Activated CD8-positive, alpha-beta memory T cell treated with anti-CD3 and anti-CD28 coated beads for 1 hour (primary cell): ENCODE measurements at places on chromosomes 5 and 9.

GRCh38 chr5:167797933-167798332 is 493.5 kb upstream of the WWC1 start:
- no peak for DNase-seq

DNA sequence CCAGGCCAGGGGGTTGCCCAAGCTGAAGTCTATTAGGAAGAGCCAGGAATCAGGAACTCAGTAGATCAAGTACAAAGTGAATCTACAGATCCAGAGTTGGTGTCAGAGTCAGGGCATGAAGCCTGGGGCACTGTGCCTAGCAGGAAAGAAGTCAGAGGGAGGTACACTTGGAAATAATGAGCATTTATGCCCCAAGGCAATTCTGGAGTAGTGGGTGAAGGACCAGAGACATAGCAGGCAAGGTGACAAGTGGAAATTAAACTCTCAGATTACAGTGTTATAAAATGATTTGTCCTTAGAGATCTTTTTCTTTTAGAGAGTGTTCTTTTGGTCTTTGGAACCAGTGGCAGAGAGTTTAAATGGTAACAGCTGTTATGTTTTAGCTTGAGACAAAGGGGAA is 138.0 kb downstream of the ADAMTSL1 start:
- no peak for DNase-seq

DNA sequence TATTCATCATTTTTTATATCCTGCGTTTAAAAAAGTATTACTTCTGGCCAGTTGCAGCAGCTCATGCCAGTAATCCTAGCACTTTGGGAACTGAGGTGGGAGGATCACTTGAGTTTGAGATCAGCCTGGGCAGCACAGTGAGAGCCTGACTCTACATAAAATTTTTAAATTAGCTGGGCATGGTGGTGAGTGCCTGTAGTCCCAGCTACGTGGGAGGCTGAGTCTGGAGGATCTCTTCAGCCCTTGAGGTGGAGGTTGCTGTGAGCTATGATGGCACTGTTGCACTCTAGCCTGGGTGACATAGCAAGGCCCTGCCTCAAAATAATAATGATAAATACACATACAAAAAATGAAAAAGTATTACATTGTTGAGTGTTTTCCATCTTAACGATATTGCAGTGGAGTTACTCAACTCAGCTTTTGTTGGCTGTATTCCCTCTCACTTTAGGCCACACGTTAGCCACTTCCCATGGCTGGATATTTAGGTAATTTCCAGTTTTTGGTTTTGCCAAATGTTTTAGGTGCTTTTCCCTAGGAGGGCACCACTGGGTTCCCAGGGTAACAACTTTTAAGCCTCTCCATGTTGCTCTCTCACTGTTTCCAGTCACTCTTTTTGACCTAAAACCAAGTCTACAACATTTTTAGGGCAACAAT is 20.6 kb downstream of the SHB start:
- no peak for DNase-seq

- no peak for DNase-seq
Observed at GRCh38 chr9:106403081-106403480, 459.9 kb upstream of the ZNF462 start.

- no peak for DNase-seq
Observed at GRCh38 chr5:154794525-154795234, 39.5 kb downstream of the LARP1 start.

DNA sequence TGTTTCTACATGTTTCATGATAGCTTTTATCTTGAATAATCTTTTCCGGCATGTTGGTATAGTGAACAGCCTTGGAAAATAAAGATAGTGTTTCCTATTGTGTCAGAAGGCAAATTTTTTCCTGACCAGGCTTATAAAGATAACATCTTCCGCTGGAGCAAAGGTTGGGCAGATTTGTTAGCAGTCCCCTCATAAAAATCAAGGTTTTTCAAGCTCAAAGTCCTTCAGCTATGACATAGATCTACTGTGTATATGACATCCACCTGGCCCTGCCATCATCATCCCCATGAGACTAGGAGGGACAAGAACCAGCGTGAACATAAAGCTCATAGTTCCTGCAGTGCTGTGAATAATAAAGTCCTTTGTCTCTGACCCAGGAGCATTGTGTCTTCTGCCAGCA is 30.4 kb upstream of the OTULINL start:
- no peak for DNase-seq

- no peak for DNase-seq
Observed at GRCh38 chr5:93596676-93597490, 13.9 kb downstream of the NR2F1 start.

- no peak for DNase-seq
Observed at GRCh38 chr5:35087991-35088390, 40.2 kb upstream of the AGXT2 start.

- DNase-seq, result no peak
Observed at GRCh38 chr5:173819521-173819920, 68.6 kb upstream of the CPEB4 start.

DNA sequence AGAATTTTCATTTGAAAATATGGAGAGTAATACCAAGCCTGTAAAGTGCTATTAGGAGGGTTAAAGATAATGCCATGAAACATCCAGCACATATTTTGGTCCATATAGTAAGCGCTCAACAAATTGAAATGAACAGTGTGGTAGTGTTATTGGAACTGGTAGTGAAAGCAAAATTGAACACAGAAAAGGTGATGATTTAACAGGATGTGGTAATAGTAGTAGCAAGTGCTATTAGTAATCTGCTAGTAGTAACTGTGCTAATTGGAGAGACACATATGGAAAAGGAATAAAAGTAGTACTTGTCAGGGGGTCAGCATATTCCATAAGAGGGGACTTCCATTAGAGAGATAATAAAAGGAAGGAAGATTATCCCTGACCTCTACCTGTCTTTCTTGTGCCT is 187.3 kb downstream of the HTR1A start:
- no peak for DNase-seq

DNA sequence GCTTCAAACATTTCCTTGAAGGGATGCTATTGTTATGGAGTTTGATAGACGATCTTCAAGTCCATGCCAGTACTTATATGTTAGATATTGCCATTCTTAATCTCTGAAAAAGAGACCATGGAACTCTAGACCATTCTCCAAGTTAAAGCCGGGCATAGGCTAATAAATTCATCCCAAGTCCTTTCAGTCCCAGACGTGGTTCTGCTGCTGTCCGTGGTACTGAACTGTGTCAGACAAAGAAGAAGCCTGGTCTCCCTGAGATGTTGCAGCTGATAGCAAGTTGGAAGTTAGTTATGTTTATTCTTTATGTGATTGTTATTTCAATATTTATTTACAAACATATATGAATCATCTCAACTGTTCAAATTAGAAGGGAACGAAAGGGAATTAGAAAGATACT is 158.7 kb downstream of the NMUR2 start:
- no peak for DNase-seq

GRCh38 chr5:75167345-75167744 is 69.3 kb downstream of the ANKRD31 start:
- no peak for DNase-seq

- no peak for DNase-seq
Observed at GRCh38 chr9:111179577-111179976, 141.3 kb upstream of the LPAR1 start.

DNA sequence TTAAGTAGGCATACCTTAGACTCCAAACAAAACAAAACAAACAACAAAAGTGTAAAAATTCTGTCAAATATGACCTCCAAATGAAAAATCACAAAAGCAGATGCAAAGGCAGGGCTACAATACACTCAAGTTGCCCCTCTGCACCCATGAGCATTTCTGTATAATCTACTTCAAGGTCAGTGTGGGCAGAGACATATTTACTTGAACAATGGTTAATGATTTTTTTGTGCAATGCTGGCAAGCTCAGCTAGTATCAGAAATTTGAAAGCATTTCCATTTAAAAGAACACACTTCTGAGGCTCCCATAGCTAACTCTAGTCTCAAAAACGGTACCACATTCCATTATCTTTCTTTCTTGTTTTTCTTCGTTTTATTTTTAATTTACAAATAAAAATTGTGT is 57.9 kb downstream of the PLCXD3 start:
- no peak for DNase-seq

DNA sequence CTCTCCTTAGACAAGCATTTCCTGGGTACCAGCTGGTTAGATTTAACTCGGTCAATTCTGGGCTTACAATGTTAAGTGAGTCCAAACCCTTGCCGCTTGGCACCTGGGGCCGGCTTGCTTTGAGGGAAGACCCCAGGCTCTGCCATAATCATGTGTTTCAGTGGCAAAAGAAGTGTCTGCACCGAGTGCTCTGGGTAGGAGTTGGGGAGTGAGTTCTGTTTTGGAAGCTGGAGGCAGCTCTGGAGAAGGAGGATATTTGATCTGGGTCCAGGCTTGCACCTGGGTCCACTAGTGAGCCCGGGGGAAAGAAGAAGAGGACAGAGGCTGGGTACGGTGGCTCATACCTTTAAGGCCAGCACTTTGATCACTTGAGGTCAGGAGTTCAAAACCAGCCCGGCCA is 8.4 kb upstream of the OLFM1 start:
- DNase-seq, result no peak

- no peak for DNase-seq
Observed at GRCh38 chr5:16809395-16810207, 126.5 kb downstream of the MYO10 start.

DNA sequence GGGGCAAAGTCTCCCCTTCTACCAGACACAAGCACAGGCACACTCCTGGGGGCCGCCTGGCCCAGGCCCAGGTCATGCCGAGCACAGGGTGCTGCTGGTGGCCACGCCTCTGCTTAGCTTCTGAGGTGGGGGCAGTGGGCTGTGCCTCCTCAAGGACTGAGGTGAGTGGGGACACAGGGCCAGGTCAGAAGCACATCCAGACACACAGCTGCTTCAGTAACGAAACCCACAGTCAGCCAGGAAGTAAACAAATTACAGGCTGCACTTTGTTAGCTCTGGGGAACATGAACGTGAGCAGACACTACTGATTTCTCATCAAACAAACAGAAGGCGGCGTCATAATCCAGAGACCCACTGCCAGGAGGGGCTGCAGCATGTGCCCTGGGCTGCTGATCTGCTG is 192.4 kb downstream of the HSPA4 start:
- no peak for DNase-seq

DNA sequence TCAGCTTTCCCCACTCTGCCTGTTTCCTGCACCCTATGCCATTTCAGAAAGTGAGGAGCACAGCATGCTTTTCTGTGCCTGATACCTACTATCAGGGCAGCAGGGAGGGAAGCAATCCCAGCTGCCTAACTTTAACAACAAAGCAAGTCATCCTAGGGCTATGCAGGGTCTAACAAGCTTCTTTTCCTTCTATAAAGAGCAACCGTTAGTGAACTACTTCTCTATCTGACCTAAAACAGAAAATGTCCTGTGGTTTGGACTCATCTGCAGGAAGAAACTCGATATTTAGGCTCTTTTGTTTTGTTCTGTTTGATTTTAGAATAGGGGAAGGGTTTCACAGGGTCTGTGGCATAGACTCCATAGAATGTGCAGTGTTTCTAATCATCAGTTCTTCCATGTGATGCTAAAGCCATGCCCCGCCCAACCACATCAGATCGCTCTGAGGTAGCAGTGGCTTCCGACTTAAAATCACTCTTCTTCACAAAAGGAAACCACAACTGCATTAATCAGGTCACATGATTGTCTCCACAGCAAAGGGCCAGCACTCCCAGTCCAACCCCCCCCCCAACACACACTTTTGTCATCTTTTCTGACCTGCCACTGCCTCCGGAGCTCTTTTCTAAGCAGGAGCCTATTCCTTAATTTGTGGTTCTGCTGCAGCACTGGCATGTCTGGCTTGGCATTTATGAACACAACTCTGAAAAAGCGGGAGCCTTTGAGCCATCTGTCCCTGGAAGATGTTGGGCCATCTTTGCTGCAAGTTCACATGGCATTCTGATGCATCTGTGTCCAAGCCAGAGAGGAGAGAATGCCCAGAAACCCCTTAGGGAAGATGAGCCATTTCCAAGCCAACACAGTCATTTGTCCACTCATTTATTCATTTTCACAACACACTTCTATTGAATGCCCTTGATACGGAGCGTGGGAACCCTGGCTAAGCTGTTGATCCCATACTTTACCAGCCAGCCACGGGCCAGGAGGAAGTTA is 71.6 kb downstream of the CFAP90 start:
- no peak for DNase-seq

GRCh38 chr9:127347831-127348776 is 48.9 kb upstream of the SLC2A8 start:
- no peak for DNase-seq

DNA sequence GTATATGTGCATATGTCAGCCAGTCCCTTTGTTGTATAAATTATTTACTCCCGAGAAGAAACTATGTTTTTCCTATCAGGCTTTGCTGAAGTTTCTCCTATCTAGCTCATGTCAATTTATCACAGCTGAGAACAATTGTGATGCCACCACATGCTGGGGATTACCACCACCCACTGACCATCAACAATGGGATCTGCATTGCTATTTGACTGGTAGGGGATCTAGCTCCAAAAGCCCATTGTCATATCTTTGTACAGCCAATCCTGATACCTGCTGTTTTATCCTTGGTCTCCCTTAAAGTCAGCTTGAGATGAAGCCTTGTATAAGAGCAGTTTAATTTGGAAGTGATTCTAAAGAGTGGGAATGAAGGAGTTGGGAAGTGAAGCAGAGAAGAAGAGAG is 53.9 kb upstream of the KCNN2 start:
- DNase-seq, result no peak

DNA sequence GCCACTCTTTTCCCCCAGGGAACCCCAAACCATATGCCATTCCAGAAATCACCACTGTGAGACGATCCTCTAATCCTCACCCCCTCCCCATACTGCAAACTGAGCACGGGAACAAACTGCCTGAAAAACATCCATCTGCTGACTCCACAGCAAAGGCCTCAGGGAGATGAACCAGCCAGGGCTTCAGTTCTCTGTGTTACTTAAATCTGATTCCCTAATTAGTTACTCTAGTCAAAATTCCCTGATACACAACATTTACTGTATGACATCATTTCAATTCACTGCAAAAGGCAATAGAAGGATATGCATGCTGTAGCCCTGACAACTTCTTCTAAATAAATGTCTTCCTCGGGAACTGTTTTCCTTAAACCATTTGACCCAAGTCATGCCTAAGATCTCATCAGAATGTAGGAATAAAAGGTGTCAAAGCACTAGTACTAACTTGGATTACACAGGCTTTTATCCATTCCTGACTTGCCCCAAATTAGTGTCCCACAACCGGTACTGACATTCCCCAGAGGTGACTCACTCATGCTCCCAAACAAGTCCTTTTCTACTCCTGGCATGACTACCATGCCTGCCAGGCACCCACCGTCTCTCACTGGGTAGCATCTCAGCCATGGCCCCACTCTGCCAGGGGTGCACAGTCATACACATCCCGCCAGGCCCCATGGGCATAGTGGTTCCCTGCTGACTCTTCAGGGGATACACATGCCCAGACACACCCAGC is 35.0 kb downstream of the MTX3 start:
- DNase-seq, result no peak

DNA sequence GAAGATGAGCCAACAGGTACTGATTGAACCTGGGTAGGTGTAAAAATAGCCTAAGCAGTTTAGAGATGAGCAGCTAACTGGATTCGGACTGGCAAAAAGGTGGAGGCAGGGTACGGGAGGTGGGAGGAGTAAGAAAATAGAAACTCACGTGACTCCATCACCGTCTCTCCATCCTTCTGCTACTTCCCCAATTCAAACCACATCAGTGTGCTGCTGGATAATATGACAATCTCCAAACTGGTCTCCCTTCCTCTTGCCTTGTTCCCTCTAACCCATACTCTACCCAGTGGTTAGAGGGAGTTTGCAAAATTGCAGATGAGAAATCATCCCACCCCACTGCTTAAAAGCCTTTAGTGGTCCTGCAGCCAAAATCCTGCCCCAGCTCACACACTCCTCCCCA is 42.7 kb downstream of the RIGI start:
- no peak for DNase-seq

GRCh38 chr9:98161851-98162250 is 30.6 kb downstream of the CORO2A start:
- DNase-seq, result no peak
